Heart right ventricle (tissue), 16 donors: ENCODE measurements at places on chromosomes 16 and 17. TPM values are rescaled to one million over a fixed set of nuclear protein-coding genes. Genes with fewer than 3 reads are reported as not detected.

Gene ZDHHC1
- total RNA-seq, result 5.2 TPM

GRCh38 chr17:58517378-58517927, 3.0 kb upstream of the MTMR4 start:
- no peak for DNase-seq

DNA sequence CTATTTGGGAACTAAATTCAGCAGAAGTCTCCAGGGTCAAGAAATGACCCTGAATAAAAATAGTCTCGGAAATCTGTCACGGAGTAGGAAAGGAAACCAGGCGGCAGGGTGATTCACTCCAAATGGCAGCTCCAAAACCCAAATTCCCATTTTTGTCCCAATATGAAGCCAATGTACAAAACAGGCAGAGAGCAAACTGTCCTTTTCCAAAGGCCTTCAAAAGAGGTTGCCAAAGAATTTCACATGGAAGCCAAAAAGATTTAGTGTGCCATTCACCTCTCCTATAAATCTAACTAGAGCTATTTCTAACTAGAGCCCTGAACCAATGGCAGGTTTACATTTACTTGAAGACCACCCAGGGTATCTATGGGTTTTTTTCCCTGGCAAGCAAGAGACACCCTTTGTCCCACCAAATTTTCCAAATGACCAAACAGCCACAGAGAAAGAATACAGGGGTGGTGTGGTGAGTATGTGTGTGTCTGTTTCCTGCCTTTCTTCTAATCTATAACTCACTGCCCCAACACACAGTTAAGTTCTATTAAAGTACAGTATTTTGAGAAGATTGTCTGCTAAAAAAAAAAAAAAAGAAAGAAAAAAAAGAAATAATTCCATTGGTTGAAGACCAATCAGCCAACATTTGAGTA, 6.8 kb downstream of the MYO1D start:
- peak; percentile 27 for DNase-seq

- no peak for DNase-seq
Observed at GRCh38 chr17:20920815-20921199, 122.0 kb downstream of the USP22 start.

DNA sequence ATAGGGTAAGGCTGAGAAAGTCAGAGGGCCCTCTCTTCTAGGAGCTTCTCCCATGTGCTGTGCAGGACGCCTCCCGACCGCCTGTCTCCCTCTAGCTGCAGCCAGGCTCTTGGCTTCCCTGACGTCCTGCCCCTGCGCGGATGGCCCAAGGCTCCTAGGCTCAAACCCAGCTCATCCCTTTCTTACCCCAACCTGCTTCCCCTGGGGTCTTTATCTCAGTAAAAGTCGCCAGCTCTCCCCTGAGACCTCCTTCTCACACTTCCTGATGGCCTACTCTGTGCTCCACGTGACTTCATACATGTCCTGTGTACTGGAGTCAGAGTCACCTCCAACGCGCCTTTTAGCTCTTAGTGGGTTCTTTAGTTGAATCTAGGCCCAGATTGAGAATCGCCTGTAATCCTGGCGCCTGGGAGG, 1.1 kb upstream of the ZNF747 start:
- DNase-seq, result peak; percentile 73
